ENCODE measurements at places on chromosomes 6 and 20. TPM values are rescaled to one million over a fixed set of nuclear protein-coding genes. Genes with fewer than 3 reads are reported as not detected.

The ACTL10 gene
- total RNA-seq, result 3.2 TPM

- peaks cover 3% of the 10 kb centered on the region for H3K4me1 ChIP-seq
- H3K27me3 ChIP-seq, result no peaks in the 10 kb centered on the region
- DNase-seq, result no peak
- no peak overlapping the region for H3K27ac ChIP-seq
- H3K36me3 ChIP-seq, result no peaks in the 10 kb centered on the region
Observed at GRCh38 chr6:11785415-11785773, 6.8 kb upstream of the ADTRP start.

- DNase-seq, result no peak
- H3K4me3 ChIP-seq, result no peak overlapping the region
- H3K27me3 ChIP-seq, result no peaks in the 10 kb centered on the region
- H3K4me1 ChIP-seq, result no peaks in the 10 kb centered on the region
- no peaks in the 10 kb centered on the region for H3K36me3 ChIP-seq
Observed at GRCh38 chr20:23111307-23111943, 25.3 kb upstream of the CD93 start.

- no peak for DNase-seq
- H3K27me3 ChIP-seq, result no peaks in the 10 kb centered on the region
- no peak overlapping the region for H3K4me3 ChIP-seq
Observed at GRCh38 chr20:53786445-53787267, 193.0 kb upstream of the ZNF217 start.

DNA sequence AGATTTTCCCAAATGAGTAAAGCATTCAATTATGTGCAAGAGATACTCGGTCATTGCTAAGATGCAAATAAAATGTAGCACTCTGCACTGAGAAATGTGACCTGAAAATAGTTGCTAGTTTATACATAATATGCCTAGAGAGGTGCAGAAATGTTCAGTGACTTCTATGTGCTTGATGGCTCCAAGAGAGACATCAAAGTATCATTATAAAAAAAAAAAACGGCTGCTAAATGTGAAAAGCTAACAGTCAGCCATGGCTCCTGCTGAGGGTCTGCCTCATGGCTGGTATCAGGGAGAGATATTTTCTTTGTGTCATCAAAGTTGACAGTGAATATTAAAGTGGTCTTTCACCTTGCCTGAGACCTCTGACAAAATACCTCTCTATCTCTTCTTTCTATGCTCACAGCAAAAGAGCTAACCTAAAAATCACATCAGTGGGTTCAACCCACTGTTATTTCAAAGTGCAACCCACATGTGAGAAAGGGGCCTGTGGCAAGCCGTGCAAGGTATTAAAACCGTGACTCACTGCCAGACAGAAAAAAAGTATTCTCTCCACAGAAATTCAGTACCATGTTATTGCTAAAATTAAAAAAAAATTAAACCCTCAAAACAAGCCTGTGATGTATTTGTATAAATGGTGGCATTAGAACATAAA, 259.0 kb downstream of the HIVEP2 start:
- no peak for DNase-seq
- H3K4me1 ChIP-seq, result peaks cover 9% of the 10 kb centered on the region
- no peak overlapping the region for H3K4me3 ChIP-seq
- H3K36me3 ChIP-seq, result no peaks in the 10 kb centered on the region
- H3K27me3 ChIP-seq, result no peaks in the 10 kb centered on the region

Data from activated CD8-positive, alpha-beta T cell treated with anti-CD3 and anti-CD28 coated beads, Interleukin-2, amount 10 ng/mL, durations not matched to agents 7 days and 5 days (primary cell).